ENCODE measurements at places on chromosomes 7 and 10.

DNA sequence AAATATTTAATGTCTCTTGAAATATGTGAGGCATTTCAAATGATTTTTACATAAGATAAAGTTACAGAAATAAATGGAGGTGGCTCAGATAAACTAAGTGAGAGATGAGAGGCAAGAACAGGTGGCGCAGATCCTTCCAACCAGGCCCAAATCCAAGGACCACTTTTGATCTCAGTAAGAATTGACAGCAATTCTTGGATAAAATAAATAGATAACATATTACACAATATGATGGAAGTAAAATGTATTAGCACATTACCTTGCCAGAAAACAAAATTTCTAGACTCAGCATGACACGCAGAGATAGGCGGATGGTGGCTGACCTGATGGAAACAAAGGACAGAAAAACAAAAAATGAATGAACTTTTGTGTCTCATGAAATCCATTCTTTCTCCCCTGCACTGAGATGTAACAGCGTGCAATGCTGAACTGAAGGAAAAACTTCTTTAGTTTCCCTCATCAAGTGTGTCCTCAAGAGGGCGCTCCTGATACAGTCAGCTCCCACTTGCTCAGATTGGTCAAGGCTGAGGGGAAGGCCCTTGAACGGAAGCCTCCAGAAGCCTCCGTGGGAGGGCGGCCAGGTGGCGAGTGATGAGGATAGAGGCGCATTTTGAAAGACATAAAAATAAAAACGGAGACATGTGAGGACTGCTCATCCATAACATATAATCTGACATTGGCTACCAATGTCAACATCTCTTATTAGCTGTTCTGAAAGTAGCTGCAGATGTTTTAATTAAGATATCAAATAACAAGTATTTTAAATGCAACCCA, 62.8 kb upstream of the GSDME start:
- DNase-seq: peak; percentile 86

DNA sequence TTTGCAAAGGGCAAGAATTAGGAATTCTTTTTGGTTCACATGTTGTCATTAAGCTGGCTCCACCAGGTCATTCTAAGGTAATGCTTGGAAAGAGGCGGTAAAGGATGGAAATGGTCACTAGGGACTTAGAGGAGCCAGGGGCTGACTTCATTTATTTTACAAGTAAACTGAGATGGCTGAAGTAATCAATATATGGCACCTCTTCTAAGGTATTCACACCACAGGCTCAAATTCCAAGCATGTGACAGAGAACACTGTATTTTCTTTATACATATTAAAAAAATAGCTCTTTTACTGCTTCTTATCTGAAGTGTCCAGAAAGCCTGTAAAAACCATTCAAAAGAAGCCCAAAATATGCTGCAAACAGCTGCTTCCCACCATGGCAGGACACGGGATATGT, 239.0 kb downstream of the GLI3 start:
- no peak for DNase-seq

GRCh38 chr7:69109879-69110278, 488.4 kb upstream of the AUTS2 start:
- DNase-seq: no peak

- DNase-seq: no peak
Measured at GRCh38 chr10:69726850-69727249, 74.9 kb upstream of the COL13A1 start.

DNA sequence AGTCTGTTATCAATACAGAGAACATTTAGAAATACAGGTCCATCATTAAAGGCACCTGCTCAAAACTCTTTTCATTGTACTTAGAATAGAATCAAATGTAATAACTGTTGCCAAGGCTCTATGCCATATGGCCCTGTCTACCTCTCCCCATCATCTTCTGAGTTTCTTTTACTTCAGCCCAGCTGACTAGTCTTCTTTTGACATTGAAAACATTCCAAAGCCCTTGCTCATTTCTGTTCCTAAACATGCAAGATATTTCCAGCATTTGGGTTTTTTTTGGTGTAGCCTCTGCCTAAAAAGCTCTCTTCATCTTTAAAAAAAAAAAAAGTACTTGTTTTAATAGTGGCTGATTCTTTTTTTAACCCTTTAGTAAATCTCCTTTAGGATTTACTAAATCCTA, 165.5 kb upstream of the SMIM30 start:
- no peak for DNase-seq

DNA sequence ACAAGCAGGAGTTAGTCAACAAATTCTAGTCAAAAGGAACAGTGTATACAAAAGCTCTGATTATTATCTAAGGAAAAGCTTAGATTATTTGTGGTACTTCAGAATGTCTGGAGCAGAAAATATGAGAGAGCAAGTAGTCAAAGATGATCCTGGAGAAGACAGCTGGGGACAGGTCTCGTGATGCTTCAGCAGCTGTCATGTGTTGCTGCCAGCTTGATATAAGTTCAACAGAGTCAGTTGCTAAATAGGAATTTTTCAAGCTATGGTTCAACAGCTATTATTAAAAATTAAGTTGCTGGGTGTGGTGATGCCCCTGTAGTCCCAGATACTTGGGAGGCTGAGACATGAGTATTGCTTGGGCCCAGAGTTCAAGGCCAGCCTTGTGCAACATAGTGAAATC, 240.0 kb upstream of the RHOBTB1 start:
- no peak for DNase-seq

DNA sequence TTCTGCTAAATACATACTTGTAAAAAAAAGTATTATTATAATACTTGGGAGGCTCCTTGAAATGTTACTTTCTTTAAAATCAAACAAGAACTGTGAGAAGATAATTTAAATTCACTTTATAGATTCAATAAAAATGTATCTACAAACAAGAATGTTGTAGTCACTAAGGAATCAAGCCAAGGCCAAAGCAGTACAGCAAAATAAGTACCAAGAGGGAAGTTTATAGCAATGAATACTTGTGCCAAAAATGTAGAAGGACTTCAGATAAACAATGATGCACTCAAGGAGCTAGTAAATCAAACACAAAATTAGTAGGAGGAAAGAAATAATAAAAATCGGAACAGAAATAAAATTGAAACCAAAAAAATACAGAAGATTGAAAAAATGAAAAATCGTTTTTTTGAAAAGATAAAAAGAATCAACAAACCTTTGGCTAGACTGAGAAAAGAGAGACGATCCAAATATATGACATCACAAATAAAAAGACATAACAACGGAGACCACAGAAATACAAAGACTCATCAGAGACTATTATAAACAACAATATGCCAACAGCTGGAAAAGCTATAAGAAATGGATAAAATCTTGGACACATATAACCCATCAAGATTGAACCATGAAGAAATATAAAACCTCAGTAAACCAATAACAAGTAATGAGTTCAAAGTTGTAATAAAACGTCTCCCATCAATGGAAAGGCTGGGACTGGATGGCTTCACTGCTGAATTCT, 286.0 kb upstream of the TMEM229A start:
- no peak for DNase-seq

DNA sequence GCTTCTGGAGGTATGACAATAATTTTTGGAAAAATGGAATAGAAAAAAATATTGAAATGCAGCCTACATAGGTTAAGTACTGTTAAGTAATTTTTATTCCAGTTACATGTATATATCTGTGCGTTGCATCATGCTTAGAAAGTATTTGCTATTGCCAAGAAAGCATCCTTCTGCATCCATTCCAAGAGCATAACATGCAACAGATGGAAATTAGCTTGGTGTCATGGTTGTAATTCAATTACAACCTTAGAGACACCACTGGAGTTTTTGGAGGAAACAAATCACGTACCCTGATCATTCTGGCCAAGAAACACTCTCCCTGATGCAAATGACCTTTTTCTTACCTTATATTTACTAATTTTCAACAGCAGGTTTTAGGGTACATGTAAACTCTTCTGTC, 1.7 kb downstream of the AKR1B1 start:
- no peak for DNase-seq

Measured in SJSA1 (cell line).